ENCODE measurements at places on chromosomes 1 and 21.

DNA sequence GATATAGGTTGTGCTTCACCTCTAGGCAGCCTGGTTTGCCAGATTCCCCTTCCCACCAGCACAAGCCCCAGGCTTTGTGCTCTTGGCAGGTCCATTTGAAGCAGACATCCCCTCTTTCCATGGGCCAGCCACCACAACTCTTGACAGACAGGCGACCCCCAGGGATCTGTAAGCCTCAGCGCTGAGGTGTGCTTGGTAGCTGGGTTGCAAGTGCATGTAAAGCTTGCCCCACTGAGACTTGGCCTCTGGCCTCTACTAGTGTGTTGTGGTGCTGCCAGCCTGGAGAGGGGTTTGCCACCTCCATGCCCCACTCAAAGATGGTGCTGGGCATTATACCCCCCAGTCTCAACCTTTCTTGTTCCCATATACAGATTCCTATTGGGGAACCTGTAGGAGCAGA lies 103.9 kb downstream of the HMCN1 start:
- DNase-seq: no peak

GRCh38 chr21:29403301-29403700 lies 104.6 kb downstream of the BACH1 start:
- no peak for DNase-seq

GRCh38 chr1:112247036-112247597 lies 148.9 kb upstream of the CTTNBP2NL start:
- peak; percentile 24 for DNase-seq

- no peak for DNase-seq
Observed at GRCh38 chr1:41898191-41898713, 20.5 kb downstream of the HIVEP3 start.

DNA sequence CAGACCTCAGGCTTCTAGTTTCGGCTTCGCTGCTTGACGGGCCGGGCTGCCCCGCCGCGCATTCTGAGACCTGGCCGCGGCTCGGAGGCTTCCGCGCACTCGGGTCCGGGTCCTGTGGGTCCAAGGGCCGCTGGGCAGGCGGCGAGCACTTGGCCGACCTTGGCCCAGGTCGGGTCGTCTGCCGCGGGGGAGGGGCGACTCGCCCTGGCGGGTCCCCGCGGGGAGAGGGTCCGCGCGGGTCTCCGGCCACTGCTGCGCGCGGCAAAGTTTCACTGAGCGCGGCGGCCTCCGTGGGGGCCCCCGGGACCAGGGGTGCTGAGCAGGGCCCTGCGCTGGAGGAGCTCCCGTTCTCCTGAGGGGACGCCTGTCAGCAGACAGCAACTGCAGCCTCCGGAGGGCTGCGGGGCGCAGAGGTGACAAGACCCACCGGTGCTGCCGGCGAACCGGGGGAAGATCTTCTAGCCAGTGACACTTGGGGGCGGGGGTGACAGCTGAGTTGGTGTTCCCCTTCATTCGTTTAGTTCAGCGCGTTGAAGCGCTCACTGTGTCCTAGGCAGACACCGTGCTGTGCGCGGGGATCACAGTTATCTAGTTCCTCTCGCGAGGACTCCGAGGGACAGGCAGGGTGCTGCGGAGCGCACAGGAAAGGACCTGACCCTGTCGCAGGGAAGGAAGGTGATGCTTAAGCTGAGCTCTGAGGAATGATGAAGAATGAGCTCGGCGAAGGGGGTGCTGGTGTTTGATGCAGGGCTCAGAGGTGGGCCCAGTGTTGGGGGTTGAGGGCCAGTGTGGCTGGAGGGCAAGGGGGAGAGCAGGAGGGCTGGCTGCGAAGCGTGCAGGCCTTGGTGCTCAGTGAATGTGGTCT lies 725 bp downstream of the MTFR1L start:
- peak; percentile 36 for DNase-seq

DNA sequence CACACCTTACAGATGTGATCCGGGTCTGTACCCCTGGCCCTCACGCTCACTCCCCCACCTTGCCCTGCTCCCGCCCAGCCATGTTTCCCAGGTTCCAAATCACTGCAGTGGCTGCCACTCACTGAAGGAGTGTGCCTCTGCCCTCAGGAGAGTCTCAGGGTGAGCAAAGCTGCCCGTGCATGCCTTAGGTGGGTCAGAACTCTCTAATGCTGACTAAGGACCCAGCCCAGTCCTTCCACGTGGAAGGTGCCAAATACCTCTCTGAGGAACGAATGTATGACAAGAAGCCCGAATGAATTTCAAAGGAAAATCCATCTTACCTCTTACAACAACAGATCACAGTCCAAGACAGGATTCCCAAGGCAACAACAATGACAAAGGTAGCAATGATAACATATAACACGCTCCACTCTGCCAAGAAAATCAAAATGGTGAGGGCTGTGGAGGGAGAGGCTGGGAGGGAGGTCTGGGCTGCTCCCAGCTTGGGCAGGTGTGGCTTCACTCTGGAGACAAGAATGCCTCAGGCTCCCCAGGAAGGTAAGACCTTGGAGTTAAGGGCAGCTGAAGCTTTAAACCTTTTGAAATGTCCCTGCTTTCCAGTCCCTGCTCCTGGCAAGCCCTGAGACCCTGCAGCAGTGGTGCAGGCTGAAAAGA lies 115.2 kb downstream of the KIAA0319L start:
- no peak for DNase-seq

- DNase-seq: no peak
Observed at GRCh38 chr1:94543001-94543400, 1.4 kb upstream of the F3 start.

- no peak for DNase-seq
Observed at GRCh38 chr1:190759807-190760206, 282.1 kb upstream of the BRINP3 start.

GRCh38 chr1:98924977-98925376 lies 79.7 kb downstream of the PLPPR5 start:
- no peak for DNase-seq

GRCh38 chr1:27542463-27543273 lies 52.7 kb upstream of the WASF2 start:
- no peak for DNase-seq

GRCh38 chr1:181208083-181208482 lies 119.6 kb downstream of the IER5 start:
- peak; percentile 59 for DNase-seq

GRCh38 chr1:41618066-41618825 lies 133.8 kb upstream of the EDN2 start:
- DNase-seq: no peak

DNA sequence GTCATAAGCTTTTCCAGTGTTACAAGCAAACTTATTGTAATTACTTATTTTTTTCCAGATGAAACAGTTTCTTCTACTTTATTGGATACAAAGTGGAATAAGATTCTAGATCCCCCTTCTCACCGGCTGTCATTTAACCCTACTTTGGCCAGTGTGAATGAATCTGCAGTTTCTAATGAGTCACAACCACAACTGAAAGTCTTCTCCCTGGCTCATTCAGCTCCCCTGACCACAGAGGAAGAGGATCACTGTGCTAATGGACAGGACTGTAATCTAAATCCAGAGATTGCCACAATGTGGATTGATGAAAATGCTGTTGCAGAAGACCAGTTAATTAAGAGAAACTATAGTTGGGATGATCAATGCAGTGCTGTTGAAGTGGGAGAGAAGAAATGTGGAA lies 95.5 kb downstream of the ZFYVE9 start:
- no peak for DNase-seq

DNA sequence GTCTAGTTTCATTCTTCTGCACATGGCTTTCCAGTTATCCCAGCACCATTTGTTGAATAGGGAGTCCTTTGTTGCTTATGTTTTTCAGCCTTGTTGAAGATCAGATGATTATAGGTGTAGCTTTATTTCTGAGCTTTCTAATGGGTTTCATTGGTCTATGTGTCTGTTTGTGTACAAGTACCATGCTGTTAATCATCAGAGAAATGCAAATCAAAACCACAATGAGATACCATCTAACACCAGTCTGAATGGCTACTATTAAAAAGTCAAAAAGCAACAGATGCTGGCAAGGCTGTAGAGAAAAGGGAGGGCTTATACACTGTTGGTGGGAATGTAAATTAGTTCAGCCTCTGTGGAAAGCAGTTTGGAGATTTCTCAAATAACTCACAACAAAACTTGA lies 321.5 kb upstream of the PTBP2 start:
- DNase-seq: no peak

GRCh38 chr21:38661197-38661871 lies 144.4 kb upstream of the ETS2 start:
- DNase-seq: no peak

- DNase-seq: no peak
Observed at GRCh38 chr1:216434232-216434631, 11.0 kb upstream of the USH2A start.

- DNase-seq: no peak
Observed at GRCh38 chr1:16184557-16185303, 27.7 kb downstream of the ARHGEF19 start.

DNA sequence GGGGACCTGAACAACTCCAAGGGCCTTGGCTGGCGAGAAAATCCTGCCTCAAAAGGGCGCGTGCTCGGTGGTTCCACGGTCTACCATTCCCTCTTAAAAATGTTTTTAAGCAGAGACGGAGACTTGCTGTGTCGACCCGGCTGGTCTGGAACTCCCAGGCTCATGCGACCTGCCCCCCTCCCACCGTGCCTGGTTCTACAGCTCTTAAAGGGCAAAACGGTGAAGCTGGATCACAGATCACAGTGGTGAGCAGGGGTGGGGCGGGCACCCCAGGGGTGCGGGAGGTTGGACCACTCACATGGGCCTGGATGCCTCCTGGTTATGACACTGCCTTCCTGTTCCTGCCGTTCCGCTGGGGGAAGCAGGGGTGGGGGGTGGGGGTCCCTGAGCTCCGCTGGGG lies 4.2 kb upstream of the C1orf159 start:
- DNase-seq: no peak

- DNase-seq: no peak
Observed at GRCh38 chr1:110455151-110455550, 4.2 kb downstream of the PROK1 start.

GRCh38 chr1:20169932-20170331 lies 16.0 kb upstream of the UBXN10 start:
- no peak for DNase-seq

DNA sequence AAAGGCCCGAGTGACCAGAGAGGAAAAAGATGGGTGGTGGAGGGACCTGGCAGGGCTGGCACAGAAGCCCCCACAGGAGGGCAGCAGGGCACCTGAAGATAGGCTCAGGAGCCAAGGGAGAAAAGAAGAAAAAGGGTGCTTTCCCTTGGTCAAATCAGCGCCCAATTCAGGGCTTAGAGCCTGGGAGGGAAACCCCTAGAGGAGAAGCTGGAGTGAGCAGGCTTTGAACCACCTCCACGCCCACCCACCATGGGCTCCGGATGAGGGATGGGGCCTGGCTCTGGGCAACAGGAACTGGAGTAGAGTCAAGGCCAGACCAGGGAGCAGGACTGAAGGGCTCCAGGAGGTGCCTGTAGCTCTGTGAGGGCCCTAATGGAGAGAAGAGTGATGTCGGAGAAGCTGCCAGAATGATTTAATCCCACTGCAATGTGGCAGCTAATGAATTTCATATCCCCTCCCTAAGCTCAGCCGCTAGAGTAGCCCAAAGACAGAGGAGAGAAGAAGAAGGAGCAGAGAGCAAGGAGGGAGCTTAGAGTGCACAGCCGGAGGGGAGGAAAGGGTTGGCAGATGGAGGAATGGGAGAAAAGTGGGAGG lies 12.0 kb upstream of the PRELP start:
- DNase-seq: no peak

DNA sequence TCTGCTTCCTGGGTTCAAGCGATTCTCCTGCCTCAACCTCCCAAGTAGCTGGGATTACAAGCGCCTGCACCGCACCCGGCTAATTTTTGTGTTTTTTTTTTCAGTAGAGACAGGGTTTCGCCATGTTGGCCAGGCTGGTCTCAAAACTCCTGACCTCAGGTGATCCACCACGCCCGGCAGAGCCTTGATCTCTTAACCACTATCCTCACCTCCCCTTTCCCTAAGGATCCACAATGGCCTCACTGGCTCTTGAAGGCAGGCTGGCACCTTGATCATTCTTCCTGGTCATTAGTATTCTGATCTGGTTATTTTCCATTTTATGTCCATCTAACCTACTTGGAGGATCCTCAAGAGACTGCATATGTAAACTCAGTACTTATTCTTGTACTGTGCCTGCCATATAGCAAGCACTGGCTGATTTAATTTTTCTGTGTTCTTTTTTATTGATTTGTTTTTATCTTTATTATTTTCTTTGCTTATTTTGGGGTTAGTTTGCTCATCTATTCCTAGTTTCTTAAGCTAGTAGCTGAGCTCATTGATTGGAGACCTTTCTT lies 6.3 kb downstream of the RCC1 start:
- no peak for DNase-seq
